Stimulated activated CD4-positive, alpha-beta T cell treated with anti-CD3 and anti-CD28 coated beads, Interleukin-1b, Interleukin-23, amount 100 ng/mL, for 1 hour (primary cell): ENCODE measurements at places on chromosomes 12 and 14.
A peak's percentile ranks its signal among the peaks of the same experiment; 100 is the strongest.

GRCh38 chr12:32503730-32504129, 104.4 kb downstream of the FGD4 start:
- no peak for DNase-seq

DNA sequence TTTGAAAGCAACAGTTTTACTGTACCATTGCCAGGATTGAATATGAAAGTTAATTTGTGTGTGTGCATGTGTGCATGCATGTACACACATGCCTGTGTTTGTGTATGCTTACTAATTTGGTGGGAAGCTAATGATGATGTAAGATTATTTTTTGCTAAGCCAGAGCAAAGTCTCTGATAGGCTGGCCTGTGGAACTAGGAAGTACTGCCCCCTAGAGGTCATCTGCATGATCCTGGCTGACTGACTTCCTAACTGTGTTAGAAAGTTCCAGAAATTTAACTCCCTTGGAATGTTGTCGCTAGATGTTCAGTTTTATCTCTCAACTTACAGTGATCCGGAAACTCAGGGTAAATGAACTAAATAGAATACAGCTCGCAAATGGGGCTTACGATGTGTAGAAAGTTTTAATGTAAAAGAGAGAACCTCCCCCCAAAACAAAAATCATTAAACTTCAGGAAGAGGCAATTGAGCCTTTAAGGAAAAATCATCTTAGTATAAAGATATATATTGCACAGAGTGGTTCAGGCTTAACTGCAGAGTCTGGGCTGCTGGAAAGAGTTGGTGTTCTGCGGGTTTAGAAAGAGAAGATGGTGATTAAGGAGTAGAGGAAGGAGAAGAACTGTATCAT, 34.3 kb upstream of the SLC38A1 start:
- DNase-seq: peak; percentile 19

DNA sequence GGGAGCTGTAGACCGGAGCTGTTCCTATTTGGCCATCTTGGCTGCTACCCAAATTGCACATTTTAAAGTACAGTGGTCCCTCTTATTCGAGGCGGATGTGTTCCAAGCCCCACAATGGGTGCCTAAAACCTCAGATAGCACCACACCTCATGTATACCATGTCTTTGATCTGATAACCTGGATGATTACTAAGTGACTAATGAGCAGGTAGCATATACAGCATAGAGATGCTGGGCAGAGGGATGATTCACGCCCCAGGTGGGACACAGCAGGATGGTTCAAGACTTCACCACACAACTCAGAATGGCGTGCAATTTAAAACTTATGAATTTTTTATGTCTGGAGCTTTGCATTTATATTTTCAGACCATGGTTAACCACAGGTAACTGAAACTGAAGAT, 255.0 kb downstream of the AKAP6 start:
- DNase-seq: no peak

DNA sequence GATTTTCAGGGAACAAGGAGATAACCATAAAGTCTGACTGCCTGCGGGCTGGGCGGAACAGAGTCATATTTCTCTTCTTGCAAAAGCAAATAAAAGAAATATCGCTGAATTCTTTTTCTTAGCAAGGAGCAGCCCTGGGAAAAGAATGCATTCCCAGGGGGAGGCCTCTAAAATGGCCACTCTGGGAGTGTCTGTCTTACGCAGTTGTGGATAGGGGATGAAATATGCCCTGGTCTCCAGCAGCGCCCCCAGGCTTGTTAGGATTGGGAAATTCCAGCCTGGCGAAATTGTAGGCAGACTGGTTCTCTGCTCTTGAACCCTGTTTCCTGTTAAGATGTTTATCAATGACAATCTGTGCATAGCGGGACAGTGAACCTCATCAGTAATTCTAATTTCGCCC, 40.5 kb downstream of the PCNX1 start:
- no peak for DNase-seq

GRCh38 chr14:69133206-69134125, 19.5 kb downstream of the DCAF5 start:
- DNase-seq: no peak
